AG04449 (cell line): ENCODE measurements at places on chromosomes 1 and 21.

DNA sequence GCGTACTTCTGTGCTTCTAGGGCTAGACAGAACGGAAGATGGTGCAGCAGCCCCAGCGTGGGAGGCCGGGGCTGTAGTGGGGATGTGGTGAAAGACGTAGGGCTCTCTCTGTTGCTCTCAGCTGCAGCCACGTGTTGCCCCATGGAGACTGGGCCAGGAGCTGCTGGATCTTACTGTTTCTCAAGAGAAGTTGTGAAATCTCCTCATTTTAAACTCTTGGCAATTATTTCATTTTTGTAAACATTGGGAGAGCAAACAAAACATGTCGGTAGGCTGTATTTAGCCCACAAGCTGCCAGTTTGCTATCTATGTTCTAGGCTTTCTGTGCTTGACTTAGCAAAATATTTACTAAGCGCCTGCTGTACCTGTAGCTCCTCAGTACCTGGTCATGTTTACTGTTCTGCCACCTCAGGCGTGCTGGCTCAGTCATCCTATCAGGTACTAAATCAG lies 15.9 kb upstream of the ELOA start:
- no peak for DNase-seq

GRCh38 chr1:76377247-76377646 lies 302.7 kb downstream of the ST6GALNAC3 start:
- DNase-seq: no peak

GRCh38 chr1:151001602-151002001 lies 5.1 kb downstream of the MINDY1 start:
- no peak for DNase-seq

DNA sequence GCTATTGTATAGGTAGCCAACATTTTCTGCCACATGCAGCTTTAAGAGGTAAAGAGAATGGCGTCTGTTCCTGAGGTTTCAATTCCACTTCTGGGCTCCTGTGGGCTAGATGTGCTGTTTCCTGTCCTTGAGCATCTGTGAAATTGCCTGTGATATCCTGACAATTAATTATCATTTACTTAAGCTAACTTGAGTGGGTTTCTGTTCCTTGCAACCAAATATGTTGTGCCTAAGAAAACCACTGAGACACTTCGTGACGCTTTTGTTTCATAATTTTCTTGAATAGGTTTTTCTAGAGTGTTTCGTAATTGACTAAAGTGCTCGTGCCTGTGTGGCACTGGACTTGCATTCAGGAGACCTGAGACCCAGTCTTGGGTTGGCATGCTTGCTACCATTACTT lies 127.3 kb upstream of the POU3F1 start:
- DNase-seq: no peak

DNA sequence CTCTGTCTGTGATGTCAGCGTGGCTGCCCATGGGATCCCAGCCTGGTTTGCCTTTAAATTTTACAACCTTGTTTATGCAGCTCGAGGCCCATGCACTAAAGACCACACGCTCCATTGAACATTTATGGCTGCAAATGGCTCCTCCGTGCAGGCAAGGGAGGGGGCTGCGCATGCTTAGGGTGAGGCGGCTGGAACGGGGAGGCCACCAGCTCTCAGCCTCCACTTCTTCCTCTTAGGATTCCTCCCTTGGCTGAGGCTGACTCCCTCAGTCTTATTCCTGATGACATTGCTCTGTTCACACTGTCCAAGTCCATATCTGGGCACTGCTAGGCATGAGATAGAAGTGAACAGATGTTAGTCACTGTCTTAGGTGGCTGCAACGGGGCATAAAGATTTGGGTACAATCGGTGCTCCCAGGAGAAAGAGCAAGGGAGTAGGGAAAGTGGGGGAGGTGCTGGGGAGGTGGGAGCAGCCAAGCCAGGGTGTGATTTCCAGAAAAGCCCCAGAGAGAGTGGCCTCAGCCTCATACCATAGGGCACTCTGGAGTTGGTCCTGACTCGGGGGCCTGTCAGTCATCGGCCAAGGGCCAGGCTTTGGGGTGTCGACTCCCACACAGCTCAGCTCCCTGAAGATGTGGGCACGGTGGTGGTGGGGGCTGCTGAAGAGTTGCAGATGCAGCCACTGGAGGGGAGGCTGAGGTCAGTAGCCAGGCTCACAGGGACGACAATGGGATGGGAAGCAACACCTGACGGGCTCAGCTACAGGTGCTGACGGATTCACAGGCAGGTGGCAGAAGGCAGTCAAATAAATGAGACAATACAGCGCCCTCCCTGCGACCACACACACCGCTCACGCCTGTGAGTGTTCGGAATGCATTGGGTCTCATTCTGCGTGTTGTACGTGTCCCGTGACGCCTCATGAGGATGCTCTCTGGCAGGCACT lies 37.3 kb upstream of the ACTL8 start:
- no peak for DNase-seq

GRCh38 chr1:54871275-54872035 lies 15.5 kb downstream of the DHCR24 start:
- DNase-seq: no peak
